Cortex of kidney (tissue), 1 donor: ENCODE measurements at places on chromosomes 5 and 9.

DNA sequence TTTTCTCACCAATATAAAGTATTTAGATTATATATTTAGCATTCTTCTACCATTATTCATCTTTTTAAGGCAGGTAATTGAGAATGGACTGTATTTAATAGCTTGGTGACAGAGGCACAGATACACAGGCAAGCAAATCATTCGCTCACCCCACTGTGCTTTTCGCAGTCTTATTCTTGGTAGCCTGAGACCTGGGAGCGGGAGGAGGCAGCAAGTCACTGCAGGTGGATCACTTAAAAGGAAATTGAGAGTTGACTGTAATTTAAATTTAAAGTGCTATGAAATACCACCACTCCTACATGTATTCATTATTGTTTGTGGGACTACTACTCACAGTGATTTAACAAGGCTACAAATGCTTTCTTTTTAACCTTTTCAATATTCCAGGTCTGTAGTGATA lies 9.7 kb downstream of the RICTOR start:
- no peak for DNase-seq

- DNase-seq: no peak
These were observed 15.0 kb upstream of the ORM1 start for GRCh38 chr9:114307899-114308267.

DNA sequence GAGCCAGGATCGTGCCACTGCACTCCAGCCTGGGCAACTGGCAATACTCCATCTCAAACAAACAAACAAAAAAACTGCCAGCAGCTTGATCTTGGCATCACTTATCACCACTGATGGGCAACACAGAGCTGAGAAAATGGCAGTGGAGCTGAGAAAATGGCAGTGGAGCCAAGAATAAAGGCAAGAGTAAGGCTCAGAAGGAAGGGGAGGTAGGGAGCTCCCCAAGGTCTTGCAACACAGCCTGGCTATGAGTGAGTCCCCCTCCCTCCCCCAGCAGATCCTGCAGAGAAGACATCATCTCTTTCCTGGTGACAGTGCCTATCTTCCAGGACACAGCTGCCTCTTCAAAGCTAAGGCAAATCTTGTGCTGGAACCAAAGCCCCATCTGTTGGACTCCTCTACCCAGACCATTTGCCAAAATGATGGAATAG lies 70.3 kb downstream of the UGCG start:
- DNase-seq: no peak

- DNase-seq: no peak
These were observed 52.6 kb upstream of the TNC start for GRCh38 chr9:115170358-115171073.

GRCh38 chr5:148374690-148375360 lies 8.9 kb upstream of the FBXO38 start:
- DNase-seq: no peak

DNA sequence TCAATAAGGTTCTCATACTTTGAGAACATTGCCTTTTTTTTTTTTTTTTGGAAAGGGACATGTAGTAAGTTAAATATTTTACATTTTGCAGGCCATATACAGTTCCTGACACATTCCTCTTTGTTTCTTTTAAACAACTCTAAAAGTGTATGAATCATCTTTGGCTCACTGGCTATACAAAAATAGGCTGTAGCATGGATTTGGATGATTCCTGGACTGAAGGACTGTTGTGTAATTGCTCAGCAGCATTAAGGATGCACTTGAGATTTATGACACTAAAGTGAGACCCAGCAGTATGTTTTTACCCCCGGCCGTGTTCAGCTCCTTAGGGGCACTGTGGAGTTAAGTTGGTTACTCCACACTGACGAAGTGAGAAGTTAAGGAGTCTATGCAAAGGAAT lies 41.3 kb downstream of the VPS13A start:
- DNase-seq: no peak

GRCh38 chr9:84139296-84140070 lies 158.9 kb downstream of the RMI1 start:
- no peak for DNase-seq

DNA sequence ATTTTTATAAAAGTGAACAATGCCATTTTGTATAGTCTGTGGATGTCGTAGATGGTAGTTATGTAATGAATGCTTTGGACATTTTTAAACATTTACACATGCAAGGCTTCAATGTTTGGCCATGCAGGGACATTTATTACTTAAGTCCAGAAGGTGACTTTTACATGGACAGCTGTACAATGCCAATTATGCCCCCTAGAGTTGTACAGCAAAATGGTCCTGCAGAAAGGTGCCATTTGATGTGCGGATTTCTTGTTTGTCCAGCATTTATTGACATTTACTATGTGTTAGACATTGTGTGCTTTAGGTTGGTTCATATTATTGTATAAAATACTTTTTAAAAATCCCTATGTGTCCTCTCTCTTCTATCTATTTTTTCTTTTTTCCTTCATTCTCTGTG lies 22.5 kb upstream of the COMMD10 start:
- no peak for DNase-seq
